ENCODE measurements at places on chromosomes 12 and 14. TPM values are rescaled to one million over a fixed set of nuclear protein-coding genes. Genes with fewer than 3 reads are reported as not detected.

Gene ADAMTS20
- total RNA-seq = not detected

Gene RAB3IP
- 7.5 TPM for total RNA-seq

Gene PAPLN
- total RNA-seq = 19.2 TPM

Gene SDS
- total RNA-seq = not detected

Gene SERPINA5
- total RNA-seq = 2.9 TPM

Gene AVPR1A
- 29.2 TPM for total RNA-seq

Gene NOC4L
- total RNA-seq = 5.5 TPM

Gene IQSEC3
- 10.5 TPM for total RNA-seq

Gene KRT77
- total RNA-seq = 1.5 TPM

Gene ASPG
- not detected for total RNA-seq

Gene PPM1H
- 2.7 TPM for total RNA-seq

Gene OR6C2
- not detected for total RNA-seq

Gene NPFF
- not detected for total RNA-seq

All from subcutaneous adipose tissue (tissue), 4 donors.